ENCODE measurements at places on chromosomes 4 and X.

DNA sequence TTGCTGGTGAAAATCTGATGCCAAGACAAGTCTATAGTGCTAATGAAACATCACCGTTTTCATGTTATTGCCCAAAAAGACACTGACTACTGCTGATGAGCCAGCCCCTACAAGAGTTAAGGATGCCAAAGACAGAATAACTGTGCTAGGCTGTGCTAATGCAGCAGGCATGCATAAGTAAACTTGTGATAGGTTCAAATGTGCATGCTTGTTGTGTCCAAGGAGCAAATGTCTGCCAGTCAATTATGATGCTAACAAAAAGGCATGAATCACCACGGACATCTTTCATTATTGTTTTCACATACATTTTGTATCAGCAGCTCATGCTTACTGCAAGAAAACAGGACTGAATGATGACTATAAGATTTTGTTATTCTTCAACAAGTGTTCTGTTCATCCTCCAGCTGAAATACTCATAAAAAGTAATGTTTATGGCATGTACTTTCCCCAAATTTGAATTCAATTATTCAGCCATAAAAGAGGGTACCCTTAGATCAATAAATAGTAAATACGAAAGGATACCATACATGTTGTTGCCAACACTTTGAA is 306.9 kb upstream of the ARSJ start:
- DNase-seq: no peak

DNA sequence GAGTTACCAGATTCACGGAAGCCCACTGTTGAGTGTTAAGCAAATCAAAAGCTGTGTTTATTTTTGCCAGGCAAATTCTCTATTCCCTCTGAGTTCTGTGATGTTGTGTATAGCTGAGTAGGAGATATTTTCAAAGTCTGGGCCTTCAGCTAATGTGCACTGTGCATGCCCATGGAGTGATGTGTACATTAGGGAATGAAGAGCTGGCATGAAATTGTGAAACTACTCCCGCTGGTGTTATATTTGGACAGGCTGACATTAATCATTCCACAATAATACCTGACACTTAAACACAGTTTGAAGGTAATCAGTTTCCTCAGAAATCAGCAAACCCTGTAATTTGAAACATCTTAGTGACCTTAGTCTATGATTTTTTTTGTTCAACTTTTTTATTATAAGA is 88.1 kb upstream of the MBNL3 start:
- DNase-seq: no peak

DNA sequence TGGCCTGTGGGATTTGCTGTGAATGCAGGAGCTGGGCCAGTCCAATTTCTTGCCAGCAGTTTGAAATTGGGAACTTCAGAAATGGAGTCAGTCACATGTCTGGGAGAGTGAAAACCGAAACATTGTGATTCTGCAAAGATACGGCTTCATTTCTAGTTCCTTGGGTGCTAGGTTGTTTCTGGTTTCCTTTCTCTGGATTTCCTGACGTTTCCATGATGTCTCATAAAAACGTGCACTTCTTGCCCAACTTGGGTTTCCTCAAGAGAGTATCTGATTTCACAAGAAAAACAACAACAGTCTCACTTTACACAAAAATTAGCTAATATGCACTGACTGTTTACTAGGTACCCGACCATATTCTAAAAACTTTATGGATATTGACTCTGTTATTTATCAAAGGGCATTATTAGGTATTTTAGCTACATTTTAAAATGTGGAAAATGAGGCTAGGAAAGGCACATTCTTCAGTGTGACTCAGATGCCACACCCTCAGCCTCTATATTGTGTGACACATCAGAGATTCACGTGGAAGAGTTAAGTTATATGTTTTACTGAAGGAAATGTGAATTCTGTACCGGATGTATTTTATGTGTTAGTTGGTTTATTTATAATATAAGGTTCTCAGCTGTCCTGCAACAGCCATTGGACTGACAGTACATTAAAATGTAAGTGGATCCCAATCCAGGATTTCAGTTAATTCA is 225.0 kb upstream of the PUDP start:
- DNase-seq: no peak

DNA sequence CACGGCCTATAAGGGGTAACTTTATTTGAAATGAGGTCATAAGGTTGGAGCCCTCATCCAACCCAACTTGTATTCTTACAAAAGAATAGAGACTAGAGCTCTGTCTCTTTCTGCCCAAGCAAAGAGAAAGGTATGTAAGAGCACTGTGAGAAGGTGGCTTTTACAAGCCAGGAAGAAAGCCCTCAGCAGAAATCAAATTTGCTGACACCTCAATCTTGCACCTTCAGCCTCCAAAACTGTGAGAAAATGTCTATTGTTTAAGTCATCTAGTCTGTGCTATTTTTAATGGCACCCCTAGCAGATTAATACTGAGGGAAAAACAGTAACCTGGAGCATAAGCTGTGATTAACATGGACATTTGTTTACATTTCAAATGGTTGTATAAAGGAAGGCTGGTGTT is 860.7 kb downstream of the PCDH7 start:
- no peak for DNase-seq

GRCh38 chr4:13118633-13119032 is 365.5 kb downstream of the RAB28 start:
- no peak for DNase-seq

DNA sequence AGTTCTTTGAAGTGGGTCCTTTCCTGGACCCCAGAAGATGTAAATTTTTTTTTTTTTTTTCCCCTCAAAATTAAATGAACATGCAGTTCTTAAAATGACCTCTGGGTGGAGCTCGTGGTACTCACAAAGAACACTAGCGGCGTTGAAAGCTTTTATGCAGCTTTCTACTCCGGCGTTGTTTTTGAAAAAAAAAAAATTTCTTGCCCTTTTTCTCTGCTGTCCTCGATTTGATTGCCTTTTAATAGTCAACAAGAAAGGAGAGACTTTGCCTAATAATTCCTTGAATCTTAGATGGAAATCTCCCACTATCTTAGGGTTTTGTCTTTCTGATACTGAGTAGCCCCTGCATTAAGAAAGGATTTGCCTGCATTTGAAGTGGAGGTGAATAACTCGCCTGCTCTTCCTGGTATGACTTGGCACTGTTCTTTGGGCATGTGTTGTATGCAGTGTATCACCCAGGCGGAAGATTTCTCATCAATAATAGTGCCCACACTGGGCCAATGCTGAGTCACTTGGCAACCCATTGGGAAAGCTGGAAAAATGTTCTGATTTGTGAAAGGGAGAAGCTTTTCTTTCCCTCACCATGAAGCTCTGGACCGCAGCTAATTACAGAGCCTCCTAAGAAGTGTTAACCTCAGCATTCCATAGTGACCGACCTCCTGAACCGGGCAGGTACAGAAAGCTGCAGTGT is 104.0 kb downstream of the PHEX start:
- no peak for DNase-seq

DNA sequence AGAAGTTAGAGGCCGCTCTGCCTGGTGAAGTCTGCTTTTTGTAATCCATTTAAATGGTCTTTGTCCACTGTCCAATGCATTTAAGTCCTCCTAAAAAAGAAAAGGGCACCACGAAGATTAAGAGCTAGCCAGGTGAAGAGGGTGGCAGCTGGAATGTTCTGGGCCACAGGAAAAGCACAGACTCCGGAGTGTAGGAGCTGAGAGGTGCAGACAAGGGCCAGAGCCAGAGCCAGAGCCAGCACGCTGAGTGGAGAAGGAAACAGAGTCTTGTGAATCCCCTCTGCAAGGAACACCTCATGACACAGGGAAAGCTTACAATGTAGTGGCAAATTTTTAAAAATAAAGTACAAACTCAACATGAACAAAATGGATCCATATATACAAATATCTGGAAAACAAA is 83.6 kb downstream of the TSPAN5 start:
- no peak for DNase-seq

GRCh38 chrX:149638860-149639259 is 7.3 kb upstream of the TMEM185A start:
- DNase-seq: no peak

DNA sequence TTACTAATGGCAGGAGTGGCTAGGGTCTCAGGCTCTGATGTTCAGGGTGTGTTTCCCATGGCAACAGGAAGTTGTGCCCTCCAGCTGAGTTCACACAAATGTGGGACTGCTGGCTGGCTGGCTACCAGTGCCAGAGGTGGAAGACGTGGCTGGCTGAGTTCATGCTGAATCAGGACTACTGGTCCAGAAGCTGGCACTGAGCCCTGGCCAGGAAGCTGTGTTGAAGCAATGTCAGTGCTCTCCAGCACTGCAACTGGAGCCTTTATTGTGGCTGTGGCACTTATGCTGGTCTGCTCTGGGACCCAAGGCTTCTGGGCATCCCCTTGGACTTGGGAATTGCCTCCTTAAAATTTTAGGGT is 42.0 kb upstream of the ZXDA start:
- DNase-seq: peak; percentile 75

- no peak for DNase-seq
Measured at GRCh38 chr4:75490155-75490554, 24.0 kb downstream of the RCHY1 start.

- DNase-seq: no peak
Measured at GRCh38 chr4:2057382-2058065, 1.6 kb upstream of the NAT8L start.

DNA sequence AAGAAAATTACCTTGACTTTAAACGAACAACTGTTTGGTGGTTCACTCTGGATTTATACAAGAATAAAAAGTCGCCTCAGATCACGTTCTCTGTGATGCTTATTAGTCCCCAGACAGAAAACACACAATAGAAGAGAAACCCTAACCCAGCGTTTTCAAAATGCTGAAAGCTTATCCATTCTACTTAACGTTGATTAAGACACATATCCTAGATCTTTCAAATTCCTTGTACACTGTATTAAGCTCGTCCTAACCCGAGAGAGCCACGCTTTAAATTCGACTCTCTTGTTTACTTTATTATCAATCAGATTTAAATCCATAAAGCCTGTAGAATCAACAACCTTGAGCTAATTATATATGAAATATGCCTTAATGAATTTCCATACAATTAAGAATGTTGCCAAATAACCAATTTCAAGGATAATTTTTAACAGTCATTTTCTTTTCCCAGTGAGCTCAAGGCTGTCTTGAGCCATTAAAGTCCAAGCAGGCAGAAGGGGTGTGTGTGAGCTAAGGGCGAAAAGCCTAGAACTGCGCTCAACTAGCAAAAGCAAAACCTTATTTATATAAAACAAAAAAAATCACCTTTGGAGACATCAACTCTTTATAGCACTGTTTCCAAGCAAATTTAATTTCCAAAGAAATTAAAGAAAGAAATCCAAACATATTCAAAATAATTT is 981 bp upstream of the PITX2 start:
- DNase-seq: no peak

- DNase-seq: no peak
Measured at GRCh38 chr4:6334203-6334887, 64.7 kb downstream of the WFS1 start.

GRCh38 chr4:93878566-93878965 is 50.0 kb downstream of the ATOH1 start:
- DNase-seq: no peak

- DNase-seq: no peak
Measured at GRCh38 chr4:26826721-26827120, 33.9 kb upstream of the STIM2 start.

DNA sequence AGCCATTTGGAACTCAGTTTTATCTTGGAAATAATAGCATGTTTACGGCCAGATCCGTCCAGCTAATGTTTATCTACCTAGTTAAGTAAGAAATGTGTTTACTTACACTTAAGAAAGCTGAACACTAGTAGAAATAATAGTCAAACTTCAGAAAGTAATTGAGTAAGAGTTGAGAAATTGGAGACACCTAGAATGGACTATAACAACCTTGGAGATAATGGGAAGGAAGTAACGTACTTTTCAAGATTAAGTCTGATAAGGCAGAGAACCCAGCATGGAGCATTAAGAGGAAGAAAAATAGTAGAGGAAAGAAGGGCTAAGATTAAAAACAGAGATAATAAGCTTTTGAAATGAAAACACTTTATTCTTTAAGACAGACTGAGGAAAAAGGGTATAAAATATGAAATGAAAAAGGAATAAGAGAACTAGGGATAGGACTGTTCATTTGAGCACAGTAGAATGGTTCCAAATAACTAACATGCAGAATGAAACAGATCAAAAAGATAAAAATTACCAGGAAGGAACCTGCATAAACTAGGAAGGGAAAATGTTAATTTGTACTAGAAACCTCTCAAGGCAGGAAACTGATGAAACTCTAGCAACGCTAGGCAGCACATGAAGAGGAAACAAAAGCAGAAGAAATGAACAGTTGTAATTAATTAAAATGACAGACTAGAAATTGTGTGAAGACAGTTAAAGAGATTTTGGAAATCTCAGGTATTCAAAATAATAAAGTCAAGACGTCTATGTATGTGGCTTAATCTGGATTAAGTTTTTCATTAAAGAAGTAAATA is 71.7 kb downstream of the FBXW7 start:
- DNase-seq: no peak

DNA sequence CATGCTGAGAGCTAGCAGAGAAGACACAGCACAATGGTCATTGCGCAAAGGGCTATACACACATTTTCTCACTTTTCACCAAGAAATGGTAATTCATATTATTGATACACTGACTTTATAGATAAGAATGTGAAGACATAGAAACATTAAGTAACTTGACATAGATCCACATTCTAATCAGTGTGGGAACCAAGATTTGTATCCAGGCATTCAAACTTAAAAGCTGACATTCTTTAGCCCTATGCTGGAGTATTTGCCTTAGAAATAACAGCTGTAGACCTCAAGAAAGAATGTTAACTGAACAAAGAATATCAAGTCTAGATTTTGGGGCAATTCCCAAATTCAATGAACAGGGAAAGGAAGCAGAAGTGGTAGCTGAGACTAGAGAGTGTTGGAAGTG is 384.8 kb downstream of the IL15 start:
- no peak for DNase-seq

- DNase-seq: no peak
Measured at GRCh38 chrX:122868631-122869030, 315.4 kb upstream of the GRIA3 start.

DNA sequence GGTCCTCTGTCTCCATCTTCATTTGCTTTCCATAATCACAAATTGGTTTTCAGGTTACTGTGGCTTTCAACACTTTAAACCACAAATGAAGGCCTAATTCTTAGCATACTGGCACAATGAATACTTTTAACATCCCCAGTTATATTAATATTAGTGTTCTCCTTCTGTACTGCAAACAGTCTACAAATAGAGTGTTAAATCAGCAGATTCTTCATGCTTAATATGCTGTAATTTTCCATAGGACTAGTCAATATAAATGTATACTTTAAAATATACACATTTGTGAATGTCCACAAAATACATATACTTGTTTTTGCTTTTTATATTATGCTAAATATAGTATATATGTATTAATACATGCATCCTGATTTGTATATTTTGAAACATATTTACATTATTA is 72.6 kb downstream of the SH3RF1 start:
- no peak for DNase-seq

Data from cardiac septum (tissue), 1 donor.